Cardiac muscle cell (in vitro differentiated cells and primary cell): ENCODE measurements at places on chromosomes 6 and 20.

DNA sequence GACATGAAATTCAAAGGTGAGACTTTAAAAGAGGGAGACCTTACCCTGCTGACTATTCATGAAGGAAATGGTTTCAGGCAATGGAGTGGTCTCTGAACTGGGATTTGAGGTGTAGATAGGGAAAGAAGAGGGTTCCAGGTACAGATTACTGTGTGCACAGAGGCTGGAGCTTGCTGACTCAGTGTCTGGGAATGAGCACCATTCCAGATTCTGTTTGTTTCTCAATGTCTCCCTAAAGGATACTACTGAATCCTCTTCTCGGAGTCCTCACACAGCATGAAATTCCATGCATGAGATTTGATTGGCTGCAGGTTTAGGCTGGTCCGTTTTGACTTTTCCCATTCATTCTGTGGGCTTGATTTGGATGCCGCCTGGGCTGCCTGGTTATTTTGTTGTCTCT, 49.0 kb downstream of the PPP1R14C start:
- DNase-seq = no peak

GRCh38 chr6:56444855-56445254, 197.5 kb upstream of the COL21A1 start:
- no peak for DNase-seq

- no peak for DNase-seq
These were observed 45.0 kb downstream of the TIAM2 start for GRCh38 chr6:155040154-155040553.

DNA sequence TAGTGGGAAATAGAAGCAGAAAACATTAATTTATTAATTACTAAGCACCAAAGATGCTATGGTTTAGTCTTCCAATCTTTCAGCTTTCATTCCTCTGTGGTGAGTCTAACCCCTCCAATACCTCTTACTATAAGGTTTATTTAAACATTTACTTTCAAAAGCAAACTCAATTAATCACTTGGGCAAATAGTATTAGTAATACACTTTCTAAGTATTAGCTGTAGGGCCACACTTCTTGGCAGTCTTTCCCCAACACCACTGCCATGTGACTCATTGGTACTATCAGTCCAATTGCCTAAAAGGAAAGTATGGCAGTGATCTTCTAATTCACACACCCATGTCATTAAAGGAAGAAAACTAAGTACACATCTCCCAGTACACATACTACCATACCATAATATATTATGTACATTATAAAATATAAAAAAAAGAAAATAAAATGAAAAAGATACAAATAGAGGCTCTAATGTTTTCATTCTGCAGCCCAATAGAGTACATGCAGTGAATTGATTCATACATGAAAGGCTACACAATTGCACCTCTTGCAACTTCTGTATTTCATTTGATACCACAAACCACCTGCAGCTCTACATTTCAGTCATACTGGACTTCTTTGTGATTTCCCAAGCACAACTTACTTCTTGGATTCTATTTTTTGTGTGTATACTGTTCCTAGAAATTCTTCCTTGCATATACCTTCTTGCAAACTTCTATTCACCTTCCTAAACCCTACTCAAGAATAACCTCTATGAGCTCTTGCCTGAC, 218.6 kb downstream of the PKHD1 start:
- no peak for DNase-seq
